ENCODE measurements at places on chromosomes 5 and 9.

GRCh38 chr9:26673261-26673660 lies 219.3 kb downstream of the CAAP1 start:
- no peak for DNase-seq

- DNase-seq, result no peak
Observed at GRCh38 chr5:132474131-132474723, 16.3 kb downstream of the IRF1 start.

GRCh38 chr5:4520559-4520958 lies 619.6 kb upstream of the ADAMTS16 start:
- DNase-seq, result no peak

DNA sequence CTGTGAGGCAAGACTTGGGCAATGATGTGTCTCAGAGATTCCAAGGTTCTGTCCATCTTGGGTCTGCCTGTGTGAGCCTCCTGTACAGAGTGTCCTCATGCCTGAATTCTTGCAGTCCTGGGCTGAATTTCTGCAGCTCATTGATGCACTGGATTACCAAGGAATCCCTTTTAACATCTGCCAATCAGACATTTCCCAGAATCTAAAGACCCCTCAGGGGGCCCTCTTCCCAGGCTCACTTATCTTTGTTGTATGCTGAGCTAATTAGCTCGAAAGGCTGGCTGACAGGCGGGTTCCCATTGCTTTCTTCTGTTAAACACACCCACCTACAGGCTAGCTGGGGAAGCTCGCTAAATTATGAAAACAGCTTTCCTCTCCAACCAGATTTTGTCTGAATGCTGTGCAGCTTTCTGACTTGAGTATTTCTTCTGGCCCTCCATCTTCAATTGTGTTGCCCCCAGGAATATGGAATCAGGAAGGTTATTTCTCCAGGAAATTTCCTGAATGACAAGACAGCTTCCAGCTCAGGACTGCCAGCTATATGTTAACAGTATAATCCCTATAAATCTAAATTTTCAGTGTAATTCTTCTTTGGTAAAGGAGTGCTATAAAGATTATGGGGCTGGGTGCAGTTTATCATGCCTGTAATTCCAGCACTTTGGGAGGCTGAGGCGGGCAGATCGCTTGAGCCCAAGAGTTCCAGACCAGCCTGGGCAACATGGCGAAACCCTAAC lies at the start of gene LIX1:
TSS of gene LIX1 (minus strand) at position 91 of the 734 bp plus-strand sequence. CDS start at position 56, 35 bp downstream.
- no peak for DNase-seq

DNA sequence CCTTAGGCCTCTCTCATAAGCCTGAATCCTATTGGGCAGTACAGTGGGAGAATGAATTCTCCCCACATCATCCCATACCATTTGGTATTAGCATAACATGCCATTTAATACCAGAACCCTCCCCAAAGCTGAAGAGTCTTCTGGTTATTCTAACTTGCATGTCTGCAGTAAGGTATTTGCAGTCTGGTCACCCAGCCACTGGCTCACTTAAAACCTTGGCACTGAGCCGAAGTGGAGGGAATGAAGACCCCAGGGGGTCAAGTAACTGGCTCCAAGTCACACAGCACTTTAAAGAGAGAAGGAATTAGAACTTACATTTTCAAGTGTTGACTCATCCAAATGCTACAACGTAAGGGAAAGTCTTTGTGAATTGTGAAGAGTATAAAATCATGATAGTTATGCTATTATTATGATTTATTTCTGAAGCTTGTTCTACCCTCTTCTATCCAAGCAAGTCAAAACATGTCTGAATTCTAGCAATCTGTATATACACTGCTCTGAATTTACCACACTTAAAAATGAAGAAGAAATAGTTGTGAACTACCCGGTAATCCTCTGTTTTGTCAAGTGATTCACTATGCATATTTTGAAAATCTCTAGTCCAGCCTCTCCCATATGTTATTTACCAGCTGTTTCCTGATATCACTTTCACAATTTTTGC lies 28.5 kb downstream of the GLRA1 start:
- DNase-seq, result no peak

DNA sequence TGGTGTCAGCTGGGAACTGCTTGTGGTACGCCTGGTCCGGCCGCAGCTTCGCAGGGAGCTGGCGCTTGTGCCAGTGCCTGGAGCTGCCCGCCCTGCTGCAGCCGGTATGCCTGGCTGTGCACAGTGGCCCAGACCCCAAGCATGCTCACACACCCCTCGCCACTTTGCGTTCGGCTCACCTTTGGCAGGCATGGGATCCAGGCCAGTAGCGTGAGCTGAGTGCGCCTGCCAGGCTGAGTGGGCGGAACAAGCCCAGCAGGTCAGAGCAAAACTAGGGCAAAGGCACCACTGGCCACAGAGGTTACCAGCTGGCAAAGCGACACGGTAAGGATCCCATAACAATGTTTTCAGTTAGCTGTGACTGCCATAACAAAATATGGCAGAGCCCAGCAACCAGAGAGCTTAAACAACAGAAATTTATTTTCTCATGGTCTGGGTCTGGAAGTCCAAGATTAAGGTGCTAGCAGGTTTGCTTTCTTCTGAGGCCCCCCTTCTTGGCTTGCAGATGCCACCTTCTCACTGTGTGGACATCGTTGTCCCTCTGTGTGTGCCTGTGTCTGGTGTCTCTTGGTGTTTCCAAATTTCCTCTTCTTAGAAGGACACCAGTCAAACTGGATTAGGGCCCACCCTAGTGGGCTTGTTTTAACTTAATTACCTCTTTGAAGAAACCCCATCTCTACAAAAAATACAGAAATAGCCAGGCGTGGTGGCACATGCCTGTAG lies 61.6 kb downstream of the PSAT1 start:
- no peak for DNase-seq

- peak; percentile 79 for DNase-seq
Observed at GRCh38 chr5:179774442-179774841, 19.3 kb upstream of the LTC4S start.

DNA sequence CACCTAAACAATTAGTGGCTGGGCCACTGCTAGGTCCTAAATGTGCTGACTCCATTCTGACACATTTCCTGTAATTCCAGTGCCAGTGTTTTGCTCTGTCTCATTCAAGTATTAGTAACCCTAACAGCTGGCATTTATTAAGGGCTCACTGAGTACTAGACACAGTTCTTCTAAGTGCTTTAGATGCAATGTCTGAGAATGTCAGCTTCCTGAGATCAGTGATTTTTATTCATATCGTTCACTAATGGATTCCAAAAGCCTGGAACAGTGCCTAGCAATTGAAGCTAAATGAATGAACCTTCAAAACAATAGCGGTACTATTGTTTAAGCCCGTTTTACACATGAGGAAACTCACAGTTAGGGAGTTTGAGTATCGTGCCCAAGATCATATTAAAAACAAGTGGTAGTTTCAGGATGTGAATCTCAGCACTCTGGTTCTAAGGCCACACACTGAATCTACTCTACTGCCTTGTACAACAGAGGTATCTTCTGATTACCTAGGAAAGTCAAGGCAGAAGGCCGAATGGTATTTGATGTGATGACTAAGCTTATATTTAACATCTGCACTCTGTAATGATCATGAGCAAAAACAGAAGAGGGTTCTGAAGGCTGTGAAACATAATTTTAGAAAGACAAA lies 304.0 kb downstream of the PJA2 start:
- no peak for DNase-seq

GRCh38 chr5:179766726-179767455 lies 26.9 kb upstream of the LTC4S start:
- DNase-seq, result no peak

- no peak for DNase-seq
Observed at GRCh38 chr9:90995516-90995915, 193.9 kb downstream of the SYK start.

- no peak for DNase-seq
Observed at GRCh38 chr5:2466966-2467365, 284.5 kb downstream of the IRX2 start.

GRCh38 chr5:154444556-154445421 lies 1.0 kb upstream of the SAP30L start:
- peak; percentile 85 for DNase-seq

DNA sequence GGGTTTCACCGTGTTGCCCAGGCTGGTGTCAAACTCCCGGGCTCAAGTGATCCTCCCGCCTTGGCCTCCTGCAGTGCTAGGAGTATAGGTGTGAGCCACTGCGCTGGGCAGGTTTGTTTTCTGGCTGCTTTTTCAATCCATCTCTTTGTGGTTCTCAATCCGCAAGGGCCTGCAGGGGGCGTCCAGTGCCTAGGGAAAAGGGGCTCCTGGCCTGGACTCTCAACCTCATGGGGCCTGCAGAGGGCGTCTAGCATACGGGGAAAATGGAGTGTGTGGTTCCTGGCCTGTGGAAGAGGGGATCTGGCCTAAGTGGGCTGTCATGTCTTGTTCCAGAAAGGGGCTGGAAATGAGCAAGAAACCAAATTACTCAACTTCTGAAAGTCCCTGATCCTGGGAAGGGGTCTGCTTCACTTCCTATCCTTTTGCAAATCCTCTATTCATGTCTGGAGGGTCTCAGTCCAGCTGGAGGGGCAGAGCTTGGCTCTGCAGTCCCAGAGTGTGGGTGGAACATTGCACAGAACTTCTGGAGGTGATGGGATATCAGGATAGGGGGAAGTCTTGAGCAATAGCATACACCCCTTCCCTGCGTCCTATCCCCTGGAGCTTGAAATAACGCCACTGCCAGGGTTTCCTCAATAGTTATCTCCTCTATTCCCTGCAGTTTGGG lies 12.7 kb upstream of the CCL27 start:
- DNase-seq, result peak; percentile 39

DNA sequence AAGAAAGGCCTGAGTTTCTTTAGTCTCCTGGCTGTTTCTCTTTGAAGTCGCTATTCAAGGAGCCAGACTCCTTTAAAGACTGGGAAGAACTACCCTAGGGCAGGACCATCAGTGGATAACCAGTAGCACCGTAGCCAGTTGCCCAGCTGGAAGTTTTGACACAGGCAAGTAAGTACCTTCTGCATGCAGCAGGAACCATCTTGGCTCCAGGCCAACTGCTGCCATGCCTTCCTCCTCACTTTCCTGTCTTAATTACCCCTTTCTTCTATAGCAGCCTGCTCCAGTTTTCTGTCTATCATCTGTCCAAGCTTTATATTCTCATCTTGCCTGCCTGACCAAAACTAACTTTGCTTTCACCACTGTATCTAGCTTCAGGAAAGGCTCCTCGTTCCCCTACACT lies 149.7 kb upstream of the SV2C start:
- no peak for DNase-seq

DNA sequence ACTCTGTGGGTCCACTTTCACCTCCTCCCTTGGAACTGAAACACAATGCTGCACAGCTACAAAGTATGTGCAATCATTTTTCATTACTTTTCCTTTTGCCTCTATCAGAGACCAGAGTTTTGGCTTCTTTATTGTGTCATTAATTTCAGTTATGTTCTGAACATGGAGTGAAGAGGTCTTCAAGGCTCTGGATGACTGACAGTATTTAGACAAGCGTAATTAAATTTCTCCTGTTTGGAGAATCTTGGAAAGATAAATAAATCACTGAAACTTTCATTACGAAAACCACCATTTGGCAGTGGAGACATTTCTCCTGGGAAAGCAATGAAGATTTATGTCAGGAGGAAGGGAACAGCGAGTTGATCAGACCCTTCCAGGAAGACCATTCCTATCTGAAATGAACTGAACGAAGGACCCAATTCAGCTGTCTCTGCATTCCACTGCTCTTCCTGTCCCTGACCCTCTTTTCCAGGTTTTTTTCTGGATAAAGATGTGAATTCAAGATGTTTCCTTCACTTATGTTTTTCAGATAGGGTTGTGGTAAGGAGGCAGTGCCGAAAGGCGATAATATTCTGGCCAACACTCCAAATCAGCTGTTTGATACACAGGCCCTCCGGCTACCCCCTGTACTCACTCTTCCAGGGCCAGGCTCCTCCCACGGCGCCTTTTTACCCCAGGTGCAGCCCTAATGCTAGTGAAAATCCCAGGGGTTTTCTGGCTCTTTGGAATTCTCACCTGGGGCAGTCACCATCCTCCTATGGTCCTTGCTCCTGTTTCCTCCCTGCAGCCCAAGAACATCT lies 77.2 kb upstream of the OSMR start:
- no peak for DNase-seq

GRCh38 chr9:82127465-82127864 lies 138.9 kb downstream of the SPATA31D1 start:
- no peak for DNase-seq

DNA sequence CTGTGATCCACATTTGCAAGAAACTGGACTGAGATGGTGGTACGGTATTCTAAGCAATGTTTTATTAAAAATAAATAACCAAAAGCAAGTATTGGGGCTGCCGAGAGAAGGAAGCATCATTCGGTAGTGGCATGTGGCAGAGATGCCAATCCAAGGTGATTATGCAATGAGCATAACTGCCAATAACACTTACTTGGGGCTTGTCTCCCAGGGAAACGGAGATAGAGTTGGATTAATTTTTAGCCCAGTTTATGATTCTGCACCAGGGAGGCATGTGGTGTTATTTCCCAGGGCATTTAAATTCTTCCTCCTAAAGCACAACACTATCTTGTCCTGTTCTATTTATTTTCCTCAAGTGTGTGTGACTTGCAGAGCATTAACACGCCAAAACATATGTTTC lies 17.9 kb downstream of the SLC24A2 start:
- no peak for DNase-seq

DNA sequence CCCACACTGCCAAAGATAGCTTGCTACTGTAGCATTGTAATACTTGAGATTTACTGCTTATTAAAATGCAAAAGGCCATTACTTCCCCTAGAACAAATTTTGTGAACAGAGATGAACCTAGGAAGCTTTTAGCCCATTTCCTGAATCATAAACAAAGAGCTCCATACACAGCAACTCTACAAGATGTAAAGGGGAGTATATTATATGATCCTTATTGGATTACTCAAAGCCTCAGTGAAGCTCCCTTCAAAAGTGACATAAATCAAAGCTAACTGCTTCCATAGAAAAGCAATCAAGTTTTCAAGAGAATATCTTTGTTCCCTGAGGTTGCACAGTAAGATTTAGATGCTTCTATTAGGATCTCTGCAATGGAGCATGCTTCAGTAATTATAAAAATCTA lies 629.8 kb downstream of the EFNA5 start:
- no peak for DNase-seq

GRCh38 chr5:80884086-80884813 lies 75.9 kb upstream of the RASGRF2 start:
- no peak for DNase-seq

- no peak for DNase-seq
Observed at GRCh38 chr5:36491856-36492255, 114.5 kb upstream of the SLC1A3 start.

GRCh38 chr9:98903961-98904411 lies 39.7 kb upstream of the COL15A1 start:
- DNase-seq, result no peak

GRCh38 chr5:107396351-107396690 lies 274.4 kb downstream of the EFNA5 start:
- DNase-seq, result no peak

- no peak for DNase-seq
Observed at GRCh38 chr5:106600803-106601202, 1069.9 kb downstream of the EFNA5 start.

All from posterior cingulate gyrus (tissue), 11 donors.